Neural crest cell (in vitro differentiated cells): ENCODE measurements at places on chromosomes 2 and 18. TPM values are rescaled to one million over a fixed set of nuclear protein-coding genes. Genes with fewer than 3 reads are reported as not detected.

DNA sequence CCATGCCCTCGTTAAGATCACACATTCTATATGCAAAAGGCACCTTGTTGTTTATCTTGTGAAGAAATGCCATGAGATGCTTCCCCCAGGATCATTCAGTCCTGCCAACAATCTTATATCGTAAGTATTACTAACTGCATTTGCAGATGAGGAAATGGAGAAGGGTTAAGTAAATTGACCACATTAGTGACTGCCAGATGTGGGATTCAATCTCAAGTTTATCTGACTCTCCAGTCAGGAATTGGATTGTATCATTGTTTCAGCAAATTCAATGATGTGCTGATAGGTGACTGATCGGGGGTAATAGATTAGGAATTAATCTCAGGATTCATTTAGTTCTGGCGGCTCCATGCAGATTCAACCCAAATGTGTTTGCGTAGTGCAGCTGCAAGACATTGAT lies 106.2 kb downstream of the CNTNAP5 start:
- DNase-seq, result no peak

- DNase-seq, result no peak
These were observed 171.9 kb downstream of the KLHL29 start for GRCh38 chr2:23556929-23557328.

DNA sequence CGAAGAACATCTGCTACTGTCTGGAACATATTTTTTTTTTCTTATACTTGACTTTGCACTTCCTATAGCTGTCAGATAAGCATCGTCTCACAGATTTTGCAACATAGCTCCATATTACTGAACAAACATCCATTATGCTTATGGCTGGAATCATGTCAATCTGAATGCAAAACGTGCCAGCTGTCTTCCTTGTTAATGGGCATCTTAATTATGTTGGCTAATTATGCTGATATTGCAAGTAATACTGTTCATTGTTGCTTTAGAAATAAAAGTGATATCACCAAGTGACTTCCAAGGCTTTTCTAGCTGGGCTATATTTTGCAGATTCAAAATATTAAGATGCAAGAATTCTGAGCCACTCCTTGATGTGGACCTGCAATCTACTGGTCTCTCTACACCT lies 176.8 kb downstream of the ARL4C start:
- no peak for DNase-seq

DNA sequence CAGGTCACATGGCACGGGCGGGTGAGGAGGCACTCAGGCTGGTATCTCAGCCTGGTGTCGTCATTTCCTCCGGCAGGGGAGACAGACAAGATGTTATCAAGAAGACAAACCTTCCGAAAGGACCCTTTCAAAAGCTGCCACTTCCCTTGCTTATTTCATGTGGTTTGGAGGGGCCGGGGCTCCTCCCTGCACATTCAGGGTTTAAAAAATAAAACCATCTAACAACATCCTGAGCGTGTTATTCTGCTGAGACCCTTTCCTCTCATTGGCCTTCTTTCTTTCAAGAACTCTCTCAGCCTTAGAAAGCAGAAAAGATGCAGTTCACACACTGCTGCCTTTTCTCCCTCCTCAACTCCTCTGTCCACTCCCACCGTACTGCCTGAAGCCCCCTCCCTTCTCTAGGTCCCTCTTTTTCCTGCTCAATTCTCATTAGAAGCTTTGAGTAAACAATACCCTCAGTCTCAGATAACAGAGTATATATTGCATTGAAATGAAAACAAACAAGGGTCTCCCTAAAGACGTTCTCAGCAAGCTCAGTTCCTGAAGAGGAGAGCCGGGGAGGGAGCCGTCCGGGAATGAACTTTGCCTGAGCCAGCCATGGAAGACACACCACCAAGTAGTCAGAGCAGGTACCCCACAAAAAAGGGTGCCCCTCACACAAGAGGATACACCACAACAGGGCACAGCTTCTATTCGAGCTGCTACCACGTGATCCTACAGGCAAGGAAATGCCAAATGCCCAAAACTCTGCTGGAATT lies 9.7 kb downstream of the SMAD7 start:
- DNase-seq, result no peak

POTEJ gene
- not detected in 2 replicates for total RNA-seq

FSIP2 gene
- total RNA-seq, result 8.0 and 10.1 TPM in 2 replicates
